ENCODE measurements at places on chromosomes 1 and 21.

GRCh38 chr21:16115461-16115860 lies 385.7 kb downstream of the USP25 start:
- DNase-seq, result no peak

- DNase-seq, result no peak
These were observed 83.2 kb upstream of the PAPPA2 start for GRCh38 chr1:176379626-176380339.

DNA sequence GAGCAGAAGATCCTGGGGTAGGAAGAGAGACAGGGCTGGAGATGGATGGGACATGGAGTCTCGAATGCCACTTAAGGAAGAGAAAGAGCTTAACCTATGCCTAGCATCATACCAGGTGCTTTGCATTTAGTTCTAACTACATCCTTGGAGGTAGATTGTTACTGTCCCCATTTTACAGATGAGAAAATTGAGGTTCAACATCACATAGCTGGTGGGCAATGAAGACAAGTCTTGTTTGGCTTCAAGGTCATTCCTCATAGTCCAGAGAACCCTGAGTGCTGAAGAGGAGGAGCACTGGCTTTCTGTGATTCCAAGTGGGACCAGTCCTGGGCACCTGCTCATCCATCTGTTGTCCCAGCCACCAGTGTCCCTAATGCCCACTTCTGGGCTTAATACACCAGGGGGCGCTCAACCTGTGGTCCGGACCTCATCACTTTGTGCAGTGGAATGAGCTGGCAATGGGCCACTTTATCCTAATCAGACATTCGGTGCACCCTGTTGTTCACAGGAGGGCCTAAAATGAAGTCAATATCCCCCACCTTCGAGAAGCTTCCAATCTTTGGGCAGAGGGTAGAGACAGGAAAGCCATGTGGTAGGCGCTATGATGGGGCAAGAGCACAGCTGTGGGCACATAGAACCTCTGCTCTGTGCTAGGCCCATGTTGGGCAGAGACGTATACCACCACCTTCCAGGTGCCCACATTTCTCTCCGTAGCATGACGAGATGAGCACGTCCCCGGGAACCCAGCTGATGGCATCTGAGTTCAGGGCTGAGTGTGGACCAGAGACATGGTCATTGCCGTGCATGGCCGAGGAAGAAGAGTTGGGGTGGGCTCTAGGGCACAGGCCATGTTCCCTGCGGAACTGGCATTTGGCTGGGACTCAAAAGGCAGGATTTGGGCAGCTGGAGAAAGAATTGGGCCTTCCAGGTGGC lies 9.2 kb downstream of the RPS6KA1 start:
- no peak for DNase-seq

- DNase-seq, result no peak
These were observed 1.6 kb downstream of the EPS15 start for GRCh38 chr1:51517361-51518032.

GRCh38 chr1:44425341-44426082 lies 20.5 kb downstream of the RNF220 start:
- no peak for DNase-seq

DNA sequence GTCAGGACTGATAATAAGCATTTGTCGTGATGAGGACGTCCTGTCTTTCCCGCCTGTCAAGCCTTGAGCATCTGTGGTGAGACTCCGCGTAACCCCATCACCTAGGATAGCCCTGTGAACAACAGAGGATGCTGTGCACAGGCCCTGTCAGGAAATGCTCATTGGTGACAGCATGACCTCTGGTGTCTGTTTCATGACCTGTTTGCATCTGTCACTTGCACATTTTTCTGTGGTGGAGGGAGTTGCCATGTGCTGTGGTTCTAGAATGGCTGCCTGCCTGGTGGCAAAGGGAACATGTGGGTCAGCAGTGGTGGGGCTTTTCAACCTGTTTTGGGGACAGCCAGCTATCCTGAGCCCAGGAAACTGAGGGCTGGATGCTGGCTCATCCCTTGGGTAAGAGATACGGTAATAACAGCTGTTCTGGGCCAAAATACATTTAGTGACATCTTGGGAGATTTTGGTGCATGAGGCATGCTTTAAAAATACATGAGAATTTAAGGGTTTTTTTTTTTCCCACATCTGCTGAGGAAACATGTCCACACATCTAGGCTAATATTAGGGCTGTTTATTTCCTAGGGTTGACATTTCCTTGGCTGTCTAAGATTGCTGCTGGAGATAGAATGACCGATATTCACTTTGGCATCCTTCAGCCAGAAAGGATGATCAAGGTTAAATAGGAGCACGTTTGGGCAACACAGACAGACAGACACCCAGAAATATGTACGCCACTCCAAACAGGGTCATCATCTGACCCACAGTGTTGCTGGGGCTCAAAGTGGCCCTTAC lies 52.9 kb downstream of the KCNC4 start:
- no peak for DNase-seq

DNA sequence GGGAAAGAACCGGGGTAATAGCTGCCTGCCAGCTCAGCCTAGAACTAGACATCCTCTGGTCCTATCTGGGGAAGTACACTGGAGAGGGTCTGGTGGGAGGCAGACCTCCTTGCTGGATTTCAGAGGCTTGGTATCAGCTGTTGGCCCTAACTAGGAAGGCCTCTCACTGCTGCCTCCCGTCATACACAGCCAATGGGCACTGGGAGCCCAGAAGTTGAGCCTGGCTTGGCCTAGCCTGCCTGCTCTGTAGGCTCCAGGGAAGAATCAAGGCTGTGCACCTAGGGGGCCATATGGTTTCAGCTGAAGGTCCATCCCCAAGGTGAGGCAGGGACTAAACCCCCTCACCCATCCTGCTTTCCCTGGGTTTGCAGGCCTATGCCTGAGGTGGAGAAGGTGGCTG lies 4.3 kb upstream of the MUTYH start:
- no peak for DNase-seq

- no peak for DNase-seq
These were observed 78.6 kb downstream of the KCNN3 start for GRCh38 chr1:154791292-154792166.

GRCh38 chr21:17789069-17789468 lies 30.1 kb downstream of the C21orf91 start:
- DNase-seq, result no peak

DNA sequence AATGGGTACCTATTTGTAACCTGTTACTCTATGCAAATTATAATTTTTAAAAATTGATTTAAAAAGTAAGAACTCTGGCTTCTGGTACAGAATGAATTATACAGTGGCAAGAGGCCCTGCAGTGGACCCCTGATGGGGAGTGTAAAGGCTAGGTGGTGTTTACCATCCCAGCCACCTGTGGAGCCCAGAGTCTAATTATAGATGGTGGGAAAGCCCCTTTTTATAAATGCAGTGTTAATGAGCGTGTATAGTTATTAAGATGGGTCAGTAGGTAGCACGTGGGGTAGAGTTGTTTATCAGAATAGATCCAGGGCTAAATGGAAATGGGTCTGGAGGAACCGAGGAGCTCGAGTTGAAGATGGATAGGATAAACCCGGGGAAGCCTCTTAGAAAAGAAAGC lies 13.9 kb upstream of the PRELP start:
- DNase-seq, result no peak

DNA sequence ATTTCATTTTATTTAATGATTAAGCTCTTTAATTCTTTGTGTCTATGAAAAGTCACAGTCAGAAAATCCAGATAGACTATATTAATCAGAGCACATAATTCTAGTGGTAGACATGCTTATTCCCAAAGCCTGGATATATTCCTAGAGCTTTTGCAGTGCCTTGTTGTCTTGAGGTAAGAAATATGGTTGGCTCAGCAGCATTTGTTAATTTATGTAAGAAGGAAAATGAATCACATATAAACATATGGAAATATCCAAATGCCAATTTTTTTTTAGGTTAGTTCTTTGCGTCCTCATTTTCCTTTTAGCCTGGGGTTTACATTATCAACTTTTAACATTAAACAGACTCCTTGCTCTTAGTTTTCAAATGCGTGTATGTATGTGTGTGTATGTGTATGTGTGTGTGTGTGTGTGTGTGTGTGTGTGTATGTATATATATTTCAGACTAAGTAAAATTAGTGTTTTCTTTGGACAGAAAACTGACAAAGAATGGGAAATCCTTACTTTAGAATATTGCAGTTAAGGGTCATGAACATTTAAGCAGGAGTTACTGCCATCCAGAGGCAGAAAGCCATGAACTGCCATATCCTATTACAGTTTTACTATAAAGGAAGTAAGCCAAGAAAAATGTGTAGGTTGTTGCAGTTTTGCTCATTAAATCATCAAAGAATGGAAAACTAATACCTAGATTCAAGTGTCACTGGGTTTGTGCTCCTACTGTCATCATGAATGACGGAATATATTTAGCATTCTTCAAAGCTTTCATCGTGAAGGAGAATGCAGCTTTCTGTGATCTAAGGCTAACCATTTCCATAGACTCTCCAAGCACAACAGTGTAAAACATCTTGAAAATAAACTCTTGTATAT lies 477.1 kb upstream of the NR5A2 start:
- DNase-seq, result no peak

DNA sequence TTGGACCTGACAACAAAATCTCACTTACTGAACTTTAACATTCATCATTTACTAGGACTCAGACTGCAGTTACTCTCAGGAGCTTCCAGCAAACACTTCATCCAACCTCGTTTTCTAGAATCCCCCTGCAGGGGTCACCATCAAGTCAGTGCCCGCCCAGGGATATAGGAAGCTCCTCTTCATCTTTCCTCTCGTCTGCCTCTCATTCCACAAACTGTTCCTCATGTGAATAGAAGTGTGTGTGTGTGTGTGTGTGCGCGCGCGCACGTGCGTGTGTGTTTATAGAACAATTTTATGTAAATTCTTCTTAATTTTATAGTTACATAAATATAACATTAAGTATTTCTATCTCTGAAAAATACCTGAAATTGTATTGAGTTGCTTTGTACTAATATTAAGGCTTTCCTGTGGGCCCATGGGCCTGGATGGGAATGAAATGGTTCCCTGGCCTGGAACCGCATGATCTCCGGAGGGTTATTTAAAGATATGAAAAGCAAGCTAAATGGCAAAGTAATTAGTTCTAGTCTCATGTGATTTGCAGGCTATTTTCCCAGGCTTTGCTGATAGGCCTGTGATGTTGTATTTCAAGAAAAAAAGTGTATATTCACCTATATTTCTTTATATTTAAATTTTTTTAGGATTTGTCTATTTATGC lies 21.7 kb upstream of the ABCD3 start:
- DNase-seq, result no peak

GRCh38 chr1:30597711-30598110 lies 125.7 kb downstream of the MATN1 start:
- DNase-seq, result no peak

GRCh38 chr1:56758794-56759193 lies 60.4 kb downstream of the FYB2 start:
- no peak for DNase-seq

DNA sequence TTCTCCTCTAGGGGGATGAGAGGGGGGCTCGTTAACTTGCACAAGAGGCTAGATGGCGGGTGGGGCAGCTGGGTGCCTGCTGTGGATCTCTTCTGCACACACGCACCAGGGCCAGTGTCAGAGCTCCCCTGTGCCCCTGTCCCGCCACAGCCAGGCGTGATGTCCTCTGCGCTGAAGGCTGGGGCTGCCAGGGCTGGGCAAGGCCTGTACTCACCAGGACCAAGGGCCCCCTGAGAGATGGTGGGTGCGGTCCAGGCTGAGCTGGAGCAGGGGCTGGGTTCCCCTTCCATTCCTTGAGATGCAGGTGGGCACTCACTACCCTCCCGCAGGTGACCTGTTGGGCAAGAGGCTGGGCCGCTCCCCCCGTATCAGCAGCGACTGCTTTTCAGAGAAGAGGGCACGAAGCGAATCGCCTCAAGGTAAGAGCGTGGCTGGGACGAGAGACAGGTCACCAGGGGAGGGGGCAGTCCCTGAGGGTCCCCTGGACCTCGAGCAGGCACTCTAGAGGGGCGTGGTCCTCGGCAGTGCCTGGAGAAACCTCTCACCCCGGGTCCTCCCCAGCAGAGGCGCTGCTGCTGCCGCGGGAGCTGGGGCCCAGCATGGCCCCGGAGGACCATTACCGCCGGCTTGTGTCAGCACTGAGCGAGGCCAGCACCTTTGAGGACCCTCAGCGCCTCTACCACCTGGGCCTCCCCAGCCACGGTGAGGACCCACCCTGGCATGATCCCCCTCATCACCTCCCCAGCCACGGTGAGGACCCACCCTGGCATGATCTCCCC lies 15.2 kb downstream of the SAMD11 start:
- DNase-seq, result no peak

DNA sequence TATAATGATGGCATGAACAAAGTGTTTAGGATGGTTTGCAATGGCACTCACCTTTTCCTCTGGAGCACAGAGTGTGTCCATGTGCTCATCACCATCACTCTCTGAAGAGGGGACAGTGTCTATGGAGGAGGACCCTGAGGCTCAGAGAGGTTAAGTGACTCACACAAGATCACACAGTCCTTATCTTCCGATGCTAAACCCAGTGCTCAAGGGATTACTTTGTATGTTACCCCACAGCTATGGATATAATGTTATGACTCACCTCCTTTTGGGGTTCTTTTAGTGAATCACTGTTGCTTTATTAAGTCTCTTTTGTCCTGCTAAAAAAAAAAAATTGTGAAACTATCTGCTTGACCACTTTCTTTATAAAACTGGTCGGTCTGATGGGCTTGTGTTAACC lies 67.6 kb downstream of the TENT5C start:
- DNase-seq, result no peak

DNA sequence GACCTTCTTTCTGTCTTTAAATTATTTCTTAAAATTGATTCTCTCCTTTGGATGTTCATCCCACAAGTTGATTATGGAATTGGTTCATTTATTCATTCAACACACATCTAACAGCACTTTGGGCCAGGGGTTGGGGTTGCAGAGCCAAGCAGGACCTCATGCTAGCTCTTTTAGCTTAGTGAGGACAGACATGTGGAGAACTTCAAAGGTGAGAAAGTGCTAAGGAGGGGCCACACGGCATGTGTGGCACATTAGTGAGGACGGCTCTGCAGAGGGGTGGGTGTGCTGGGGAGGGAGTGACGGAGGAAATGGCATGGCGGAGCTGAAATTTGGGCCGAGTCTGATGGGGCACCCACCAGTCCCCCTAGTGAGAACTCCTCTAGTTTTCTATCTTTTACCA lies 32.5 kb upstream of the VASH2 start:
- DNase-seq, result no peak

DNA sequence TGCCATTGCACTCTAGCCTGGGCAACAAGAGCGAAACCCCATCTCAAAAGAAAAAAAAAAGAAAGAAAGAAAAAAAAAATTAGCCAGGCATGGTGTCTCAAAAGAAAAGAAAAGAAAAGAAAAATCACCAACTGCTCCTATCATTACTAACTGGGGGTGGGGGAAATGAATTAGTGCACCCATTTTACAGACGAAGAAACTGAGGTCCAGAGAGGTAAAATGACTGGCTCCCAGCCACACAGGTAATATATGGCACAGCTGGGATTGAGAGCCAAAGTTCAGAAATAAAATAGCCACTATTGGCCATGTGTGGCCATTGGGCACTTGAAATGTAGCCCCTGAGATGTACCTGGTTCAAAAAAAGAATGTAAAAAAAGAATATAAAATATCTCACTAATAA lies 8.8 kb downstream of the HTR1D start:
- DNase-seq, result no peak

GRCh38 chr1:189673217-189673616 lies 804.4 kb downstream of the BRINP3 start:
- DNase-seq, result no peak

GRCh38 chr1:182703539-182703938 lies 19.2 kb upstream of the RGS8 start:
- DNase-seq, result no peak
